ENCODE measurements at places on chromosomes 7 and 10.

DNA sequence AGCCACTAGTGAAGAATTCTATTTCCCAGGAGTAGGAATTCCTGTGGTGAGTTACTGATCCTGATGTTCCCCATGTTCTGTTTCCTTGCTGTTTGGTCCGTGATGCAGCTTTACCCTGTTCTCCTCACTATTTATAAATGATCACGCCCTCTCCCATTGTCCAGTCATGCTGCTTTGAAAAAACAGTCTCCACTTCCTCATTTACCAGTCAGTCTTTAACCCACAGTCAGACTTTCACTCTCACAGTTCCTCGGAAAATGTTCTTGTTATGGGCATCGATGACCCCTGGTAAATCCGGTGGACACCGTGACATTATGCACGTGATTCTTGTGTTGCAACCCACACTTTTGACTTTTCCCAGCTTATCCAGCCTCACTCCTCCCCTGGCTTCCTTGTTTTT lies 14.4 kb downstream of the SCIN start:
- peak; percentile 81 for DNase-seq

GRCh38 chr7:82410461-82410860 lies 33.1 kb downstream of the CACNA2D1 start:
- DNase-seq = no peak

GRCh38 chr7:140673774-140674155 lies 1.0 kb downstream of the ADCK2 start:
- DNase-seq = no peak

DNA sequence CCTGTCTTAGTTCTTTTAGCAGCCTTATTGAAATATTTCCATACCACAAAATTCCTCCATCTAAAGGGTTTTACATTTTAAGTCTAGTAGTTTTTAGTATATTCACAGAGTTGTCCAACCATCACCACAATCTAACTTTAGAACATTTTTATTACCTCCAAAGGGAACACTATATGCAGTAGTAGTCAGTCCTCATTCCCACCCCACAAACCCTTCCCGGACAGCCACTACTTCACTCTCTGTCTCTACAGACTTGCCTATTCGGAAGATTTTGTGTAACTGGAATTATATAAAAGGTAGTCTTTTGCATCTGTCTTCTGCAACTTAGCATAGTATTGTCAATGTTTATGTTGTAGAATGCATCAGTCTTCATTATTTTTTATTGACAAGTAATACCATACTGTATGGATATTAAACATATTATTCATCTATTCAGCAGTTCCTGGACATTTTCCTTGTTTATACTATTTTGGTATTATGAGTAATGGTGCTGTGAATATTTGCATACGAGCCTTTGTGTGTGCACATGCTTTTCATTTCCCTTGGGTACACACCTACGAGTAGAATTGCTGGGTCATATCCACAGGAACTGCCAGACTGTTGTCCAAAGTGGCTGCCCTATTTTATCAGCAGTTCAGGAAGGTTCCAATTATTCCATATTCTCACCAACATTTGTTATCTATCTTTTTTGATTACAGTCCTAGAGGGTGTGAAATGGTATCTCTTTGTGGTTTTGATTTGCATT lies 60.9 kb upstream of the LANCL2 start:
- DNase-seq = no peak

DNA sequence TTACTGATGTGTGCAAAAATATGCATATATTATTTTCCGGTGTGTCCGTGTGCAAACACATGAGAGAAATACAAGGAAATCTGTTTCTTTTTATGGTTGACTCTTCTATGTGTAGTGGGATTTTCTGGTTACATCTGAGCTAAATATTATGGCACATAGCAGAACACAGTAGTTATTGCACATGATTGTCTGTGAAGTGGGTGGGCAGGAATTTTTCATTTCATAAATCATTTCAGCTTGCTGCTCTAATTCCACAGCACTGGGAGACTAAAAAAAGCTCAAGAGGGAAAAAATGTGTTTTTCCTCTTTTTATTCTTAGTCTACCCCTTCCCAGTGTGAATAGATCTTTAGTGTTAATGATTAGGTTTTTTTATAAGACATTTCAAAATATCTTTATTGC lies 197.9 kb downstream of the MBL2 start:
- DNase-seq = no peak

Data from KBM-7 (cell line).